SJSA1 (cell line): ENCODE measurements at places on chromosomes 7 and 10. TPM values are rescaled to one million over a fixed set of nuclear protein-coding genes. Genes with fewer than 3 reads are reported as not detected.

The TAS2R41 gene
- not detected in 2 replicates for total RNA-seq

The MAT1A gene
- total RNA-seq: not detected in 2 replicates

The ZDHHC4 gene
- total RNA-seq: 37.0 and 45.3 TPM in 2 replicates

The FAM25A gene
- not detected in 2 replicates for total RNA-seq

The NKX2-3 gene
- total RNA-seq: 1.4 TPM in 1 of 2 replicates, not detected in the other

The CCDC172 gene
- total RNA-seq: not detected in 2 replicates

The TMEM139 gene
- total RNA-seq: not detected in 2 replicates

The TMEM273 gene
- not detected in 2 replicates for total RNA-seq

The MYOF gene
- 198 and 300 TPM in 2 replicates for total RNA-seq

The IFIT1B gene
- not detected in 2 replicates for total RNA-seq

The SLC18A2 gene
- total RNA-seq: not detected in 2 replicates

The HTR5A gene
- not detected in 2 replicates for total RNA-seq

The PLEKHS1 gene
- total RNA-seq: 0.03 TPM in 1 of 2 replicates, not detected in the other

The CELF2 gene
- not detected in 2 replicates for total RNA-seq

The PRPS1L1 gene
- not detected in 2 replicates for total RNA-seq

The SLC25A28 gene
- total RNA-seq: 16.9 and 20.7 TPM in 2 replicates

The PDK4 gene
- not detected in 2 replicates for total RNA-seq

The GLI3 gene
- 0.91 and 1.7 TPM in 2 replicates for total RNA-seq

The SDK1 gene
- 8.7 and 33.8 TPM in 2 replicates for total RNA-seq

The CYP3A7 gene
- not detected in 2 replicates for total RNA-seq
